ENCODE measurements at places on chromosomes 1 and 21.

GRCh38 chr21:45388611-45389296, 16.2 kb upstream of the COL18A1 start:
- DNase-seq, result no peak

DNA sequence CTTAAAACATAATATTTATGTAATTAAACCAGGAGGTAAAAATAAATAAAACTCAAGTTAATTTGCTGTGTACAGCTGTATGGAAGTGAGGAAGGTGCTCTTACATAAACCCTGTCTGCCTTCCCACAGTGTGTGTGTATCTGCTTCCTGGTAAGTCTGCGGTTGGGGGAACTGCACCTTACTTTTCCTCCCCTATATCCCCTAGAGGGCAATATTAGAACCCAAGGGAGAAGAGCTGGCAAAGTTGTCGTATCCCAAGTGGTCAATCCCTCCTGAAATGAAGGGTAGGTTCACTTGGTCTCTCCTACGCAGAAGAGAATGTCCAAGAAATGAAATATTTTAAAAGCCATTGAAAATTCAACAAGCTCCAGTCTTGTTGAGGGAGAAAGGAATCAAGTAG, 17.8 kb upstream of the JAK1 start:
- DNase-seq, result no peak

DNA sequence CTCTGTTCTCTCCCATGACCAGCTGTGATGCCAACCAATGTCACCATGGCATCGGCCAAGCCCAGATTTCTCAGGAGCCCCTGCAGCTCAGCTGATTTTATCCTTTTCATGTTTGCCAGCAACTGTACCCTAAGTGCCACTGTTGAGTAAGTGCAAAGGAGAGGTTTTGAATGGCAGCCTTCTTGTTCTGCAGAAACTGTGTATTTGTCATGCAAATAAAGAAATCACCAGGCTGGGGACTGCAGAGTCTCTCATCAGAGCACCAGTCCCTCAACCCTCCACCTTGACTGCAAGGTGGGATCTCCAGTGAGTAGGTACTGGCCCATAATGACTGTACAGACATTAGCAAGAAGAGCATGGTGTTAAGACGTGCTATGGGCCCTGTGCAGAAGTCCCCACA, 26.6 kb downstream of the C8B start:
- DNase-seq, result no peak

GRCh38 chr21:25331286-25331685, 276.0 kb downstream of the MRPL39 start:
- no peak for DNase-seq

DNA sequence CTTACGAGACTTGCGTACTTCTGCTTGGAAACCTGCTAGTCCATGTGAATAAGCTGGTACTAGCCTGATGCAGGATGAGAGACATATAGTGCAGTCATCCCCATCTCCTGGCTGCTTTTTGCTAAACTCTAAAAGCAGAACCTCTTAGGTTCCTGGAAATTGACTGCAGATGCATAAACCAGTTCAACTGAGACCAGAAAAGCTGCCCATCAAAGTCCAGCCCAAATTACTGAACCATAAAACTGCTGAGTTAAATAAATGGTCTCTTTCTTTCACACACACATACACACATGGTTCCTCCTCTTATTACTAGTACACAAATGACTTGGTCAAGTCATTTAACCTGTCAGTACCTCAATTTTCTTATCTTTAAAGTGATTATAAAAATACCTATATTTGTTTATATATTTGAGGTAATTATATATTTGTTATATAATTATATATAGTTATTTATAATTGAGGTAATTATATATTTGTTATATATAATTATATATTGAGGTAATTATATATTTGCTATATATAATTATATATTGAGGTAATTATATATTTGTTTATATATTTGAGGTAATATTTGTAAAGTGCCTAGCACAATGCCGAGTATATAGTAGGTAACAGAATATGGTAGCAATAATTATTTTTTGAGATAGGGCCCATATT, 25.2 kb upstream of the RABGAP1L start:
- no peak for DNase-seq

- no peak for DNase-seq
Measured at GRCh38 chr1:230865062-230865817, 3.1 kb downstream of the C1orf198 start.

- DNase-seq, result no peak
Measured at GRCh38 chr1:179303200-179303785, 9.7 kb downstream of the SOAT1 start.

DNA sequence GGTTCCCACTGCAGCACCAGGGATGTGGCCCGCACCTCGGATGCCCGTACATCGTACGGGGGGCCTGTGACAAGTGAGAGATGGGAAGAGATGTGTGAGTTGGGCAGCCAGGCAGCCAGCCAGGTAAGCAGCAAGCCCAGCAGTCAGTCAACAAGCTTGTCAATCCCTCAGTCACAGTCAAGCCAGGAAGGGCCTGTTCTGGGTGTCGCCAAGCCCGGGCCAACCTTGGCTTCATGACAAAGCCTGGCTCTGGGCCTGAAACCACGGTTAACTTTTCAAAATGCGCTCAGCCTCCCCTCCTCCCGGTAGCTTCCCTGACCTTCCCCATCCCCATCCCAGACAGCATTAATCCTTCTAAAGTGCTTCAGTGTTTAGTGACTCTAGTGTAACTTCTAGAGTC, 31.8 kb downstream of the MYOM3 start:
- DNase-seq, result no peak

- no peak for DNase-seq
Measured at GRCh38 chr1:35509558-35509957, 47.6 kb downstream of the KIAA0319L start.

GRCh38 chr1:33434363-33434750, 3.5 kb upstream of the PHC2 start:
- DNase-seq, result no peak

- no peak for DNase-seq
Measured at GRCh38 chr1:170692866-170693575, 29.1 kb downstream of the PRRX1 start.

GRCh38 chr1:148362216-148362611, 120.9 kb downstream of the PPIAL4G start:
- DNase-seq, result no peak
